ENCODE measurements at places on chromosomes 3 and 15. TPM values are rescaled to one million over a fixed set of nuclear protein-coding genes. Genes with fewer than 3 reads are reported as not detected.

SLC22A13 gene
- total RNA-seq, result 0.57 TPM

ILDR1 gene
- not detected for total RNA-seq

ACSBG1 gene
- not detected for total RNA-seq

KCTD6 gene
- total RNA-seq, result 10.0 TPM

TGM5 gene
- 0.11 TPM for total RNA-seq

HTR3C gene
- not detected for total RNA-seq

VEPH1 gene
- not detected for total RNA-seq

SLITRK3 gene
- total RNA-seq, result not detected

AADACL2 gene
- not detected for total RNA-seq

GHSR gene
- not detected for total RNA-seq

ADAMTSL3 gene
- not detected for total RNA-seq

MCF2L2 gene
- 8.2 TPM for total RNA-seq

ACVR2B gene
- total RNA-seq, result 7.6 TPM

ACTRT3 gene
- 0.28 TPM for total RNA-seq

CYP11A1 gene
- total RNA-seq, result not detected

CCDC39 gene
- total RNA-seq, result not detected

SMAD6 gene
- 0.94 TPM for total RNA-seq

C2CD4B gene
- total RNA-seq, result not detected

RPL4 gene
- 2,542 TPM for total RNA-seq

CASR gene
- not detected for total RNA-seq

TCTA gene
- total RNA-seq, result 30.3 TPM

RTP1 gene
- total RNA-seq, result not detected

ITIH4 gene
- total RNA-seq, result 30.7 TPM

OR5K2 gene
- not detected for total RNA-seq

RHCG gene
- not detected for total RNA-seq

GOLGA8K gene
- total RNA-seq, result 2.0 TPM

CRYGS gene
- total RNA-seq, result 6.7 TPM

LRRIQ4 gene
- 0.22 TPM for total RNA-seq

All from activated naive CD8-positive, alpha-beta T cell treated with anti-CD3 and anti-CD28 coated beads, Interleukin-2, amount 10 ng/mL, durations not matched to agents 7 days and 5 days (primary cell).